ENCODE measurements at places on chromosomes 4 and X.

GRCh38 chr4:139940600-139940999 lies 213.4 kb downstream of the MAML3 start:
- DNase-seq: no peak

- no peak for DNase-seq
Measured at GRCh38 chr4:144411700-144412099, 234.3 kb upstream of the HHIP start.

DNA sequence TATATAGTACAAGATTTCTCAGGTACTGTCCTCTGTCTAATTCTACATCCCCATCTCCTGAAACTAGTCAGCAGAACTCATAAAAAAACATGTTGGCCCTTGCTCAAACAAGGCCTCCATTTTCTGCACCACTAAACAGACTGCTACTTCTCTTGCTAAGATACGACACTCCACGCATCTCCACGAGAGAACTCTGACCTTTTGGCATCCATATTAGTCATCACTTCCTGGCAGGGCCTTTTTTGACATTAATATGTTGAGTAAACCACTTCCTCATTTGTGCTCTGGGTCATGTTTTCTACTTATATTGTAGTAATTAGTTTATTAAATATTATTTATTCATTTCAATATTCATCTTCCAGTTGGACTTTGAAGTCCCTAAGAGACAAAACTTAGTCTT lies 65.6 kb downstream of the DCAF8L1 start:
- no peak for DNase-seq

GRCh38 chr4:149932188-149932587 lies 116.5 kb upstream of the IQCM start:
- no peak for DNase-seq

- no peak for DNase-seq
Measured at GRCh38 chr4:107757864-107758476, 37.9 kb upstream of the PAPSS1 start.

DNA sequence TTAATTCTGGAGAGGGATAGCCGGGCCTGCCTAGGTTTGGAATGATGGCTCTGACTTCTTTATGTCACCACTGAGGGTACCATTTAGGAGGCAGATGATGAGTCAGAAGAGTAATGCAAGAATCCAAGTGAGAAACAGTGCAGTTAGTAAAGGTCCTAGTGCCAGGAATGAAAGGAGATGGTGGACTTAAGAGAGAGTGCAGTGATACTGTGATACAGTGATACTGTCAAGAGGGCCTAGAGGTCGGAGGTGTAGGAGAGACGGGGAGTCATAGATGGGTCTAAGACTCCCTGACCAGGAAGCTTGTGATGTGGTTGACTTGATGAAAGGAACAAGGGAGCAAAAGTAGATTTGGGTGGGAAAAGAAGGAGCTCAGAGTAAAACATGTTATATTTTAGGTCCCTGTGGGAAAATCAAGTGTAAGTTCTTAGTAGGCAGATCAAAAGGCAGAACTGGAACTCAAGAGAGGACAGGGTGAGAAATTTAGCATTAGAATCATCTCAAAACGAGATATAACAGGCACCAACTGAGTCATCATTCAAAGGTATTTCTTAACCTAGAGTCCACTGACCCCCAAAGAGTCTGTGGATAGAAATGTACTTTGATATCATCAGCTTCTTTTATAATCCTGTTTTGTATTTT lies 85.0 kb downstream of the NFKB1 start:
- DNase-seq: no peak

GRCh38 chr4:111631215-111631999 lies 513.8 kb upstream of the FAM241A start:
- DNase-seq: no peak

DNA sequence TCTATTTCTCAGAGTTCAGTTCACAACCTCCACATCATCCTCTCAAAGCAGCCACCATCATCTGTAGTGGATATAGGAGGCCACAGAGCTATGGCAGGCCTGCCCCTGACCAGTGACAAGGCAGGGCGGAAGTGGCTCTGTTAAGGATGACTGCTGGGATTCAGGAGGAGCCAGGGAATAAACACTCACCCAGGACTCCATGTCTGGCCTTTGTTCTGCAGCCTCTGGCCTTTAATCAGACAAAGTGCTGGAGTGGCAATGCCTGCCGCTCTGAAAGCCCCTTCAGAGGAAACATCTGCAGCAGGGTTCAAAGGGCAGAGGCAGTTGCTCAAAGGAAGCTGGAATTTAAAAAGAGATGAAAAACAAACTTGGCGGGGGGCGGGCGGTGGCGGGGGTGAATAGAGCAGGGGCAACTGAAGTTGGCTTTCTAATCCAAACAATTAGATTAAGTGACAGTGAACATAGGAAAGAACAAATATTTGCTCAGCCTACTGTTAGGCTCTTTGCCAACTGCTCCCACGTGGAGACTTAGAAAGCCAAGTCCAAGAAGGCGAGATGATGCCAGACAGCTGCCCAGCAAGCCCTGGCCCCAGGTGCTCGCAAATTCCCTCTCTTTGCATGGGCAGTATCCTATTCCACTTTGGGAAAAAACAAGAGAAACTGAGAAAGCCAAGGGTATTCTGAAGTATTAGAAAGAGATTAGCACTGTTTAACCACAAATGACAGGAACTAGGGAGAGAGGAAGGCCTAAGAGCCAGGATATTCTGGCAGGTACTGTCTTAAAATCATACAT lies 5.5 kb downstream of the MPP1 start:
- no peak for DNase-seq

- DNase-seq: no peak
Measured at GRCh38 chrX:69076088-69076487, 89.2 kb downstream of the PJA1 start.

- no peak for DNase-seq
Measured at GRCh38 chrX:38260231-38260630, 39.6 kb upstream of the SRPX start.

DNA sequence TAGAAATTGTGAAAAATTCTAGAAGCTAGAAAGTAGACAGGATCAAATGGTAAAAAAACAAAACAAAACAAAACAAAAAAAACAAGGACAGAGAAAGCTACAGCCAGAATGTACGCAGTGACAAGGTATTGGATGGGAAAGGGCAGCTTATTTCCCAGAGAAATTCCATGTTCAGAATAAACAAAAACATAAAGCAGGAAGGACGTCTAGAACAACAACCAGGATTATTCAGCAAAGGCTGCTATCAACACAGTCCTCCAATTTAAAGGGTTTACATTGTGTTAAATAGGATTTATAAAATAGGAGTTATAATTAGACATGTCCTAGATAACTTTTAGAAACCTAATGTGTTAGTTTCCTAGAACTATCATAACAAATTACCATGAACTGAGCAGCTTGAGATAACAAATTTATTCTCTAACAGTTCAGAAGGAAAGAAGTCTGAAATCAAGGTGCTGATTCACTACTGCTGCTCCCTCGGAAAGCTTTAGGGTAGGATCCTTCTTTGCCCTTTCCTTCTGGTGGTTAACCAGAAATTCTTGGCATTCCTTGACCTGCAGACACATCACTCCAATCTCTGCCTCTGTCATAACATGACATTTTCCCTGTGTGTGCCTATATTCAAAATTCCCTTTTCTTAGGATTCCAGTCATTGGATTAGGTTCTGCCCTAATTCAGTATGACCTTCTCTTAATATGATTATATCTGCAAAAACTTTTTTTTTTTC lies 175.6 kb downstream of the SNCA start:
- no peak for DNase-seq

DNA sequence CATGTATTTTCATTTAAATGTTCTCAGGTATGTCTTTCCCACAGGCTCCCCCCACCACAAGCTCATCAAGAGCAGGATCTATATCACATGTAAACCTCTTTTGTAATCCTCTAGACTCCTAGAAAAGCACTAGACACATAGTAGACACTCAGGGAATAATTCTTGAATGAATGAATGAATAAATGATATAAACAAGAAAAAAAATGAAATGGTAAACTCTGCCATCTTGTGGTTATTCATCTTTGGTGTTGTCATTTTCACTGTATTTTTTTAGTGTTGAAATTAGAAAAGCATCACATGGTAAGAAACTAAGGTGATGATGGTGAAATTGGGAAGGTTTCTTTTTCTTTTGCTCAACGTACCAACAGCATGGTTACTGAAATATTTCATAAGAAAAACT lies 34.2 kb upstream of the C1GALT1C1 start:
- no peak for DNase-seq

- DNase-seq: no peak
Measured at GRCh38 chr4:86108137-86108536, 251.7 kb downstream of the MAPK10 start.

DNA sequence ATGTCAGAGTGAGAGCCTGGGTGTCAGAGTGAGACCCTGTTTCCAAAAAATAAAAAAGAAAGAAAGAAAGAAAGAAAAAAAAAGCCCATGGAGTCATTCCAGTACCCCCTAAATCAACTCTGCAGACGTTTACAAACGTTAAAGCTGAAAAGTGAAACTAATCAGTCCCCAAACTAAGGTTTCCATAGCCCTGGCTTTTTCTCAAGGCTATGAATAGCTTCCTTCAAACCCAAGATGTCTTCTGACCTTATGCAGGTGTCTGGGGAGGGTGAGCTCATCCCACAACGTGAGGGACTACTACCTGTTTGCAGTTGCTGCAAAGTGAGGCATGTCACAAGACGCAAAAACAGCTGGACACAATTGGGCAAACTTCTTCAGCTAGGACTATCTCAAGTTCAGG lies 144.0 kb downstream of the SH3KBP1 start:
- no peak for DNase-seq

DNA sequence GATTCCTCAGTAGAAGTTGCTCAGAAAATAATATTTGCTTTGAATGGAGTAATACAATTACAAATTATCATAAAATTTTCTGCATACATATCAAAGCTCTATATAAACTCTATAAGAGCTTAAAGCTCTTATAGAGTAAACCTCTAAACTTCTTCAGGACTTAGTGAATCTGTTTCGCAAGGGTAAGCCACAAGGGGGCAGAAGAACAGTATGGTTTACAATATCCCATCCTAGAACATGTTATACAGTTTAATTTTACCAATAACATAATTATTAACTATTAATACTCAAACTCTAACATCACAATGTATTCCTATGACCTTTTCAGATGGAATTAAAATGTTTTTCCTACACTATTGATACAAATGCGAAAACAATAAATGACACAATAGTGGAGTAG lies 33.8 kb upstream of the SPANXN1 start:
- no peak for DNase-seq

GRCh38 chr4:27717431-27717755 lies 856.8 kb downstream of the STIM2 start:
- DNase-seq: no peak
